Neural crest cell (in vitro differentiated cells): ENCODE measurements at places on chromosomes 2 and 18. TPM values are rescaled to one million over a fixed set of nuclear protein-coding genes. Genes with fewer than 3 reads are reported as not detected.
A peak's percentile ranks its signal among the peaks of the same experiment; 100 is the strongest.

- no peak for DNase-seq
Observed at GRCh38 chr2:239353692-239354091, 47.1 kb downstream of the HDAC4 start.

DNA sequence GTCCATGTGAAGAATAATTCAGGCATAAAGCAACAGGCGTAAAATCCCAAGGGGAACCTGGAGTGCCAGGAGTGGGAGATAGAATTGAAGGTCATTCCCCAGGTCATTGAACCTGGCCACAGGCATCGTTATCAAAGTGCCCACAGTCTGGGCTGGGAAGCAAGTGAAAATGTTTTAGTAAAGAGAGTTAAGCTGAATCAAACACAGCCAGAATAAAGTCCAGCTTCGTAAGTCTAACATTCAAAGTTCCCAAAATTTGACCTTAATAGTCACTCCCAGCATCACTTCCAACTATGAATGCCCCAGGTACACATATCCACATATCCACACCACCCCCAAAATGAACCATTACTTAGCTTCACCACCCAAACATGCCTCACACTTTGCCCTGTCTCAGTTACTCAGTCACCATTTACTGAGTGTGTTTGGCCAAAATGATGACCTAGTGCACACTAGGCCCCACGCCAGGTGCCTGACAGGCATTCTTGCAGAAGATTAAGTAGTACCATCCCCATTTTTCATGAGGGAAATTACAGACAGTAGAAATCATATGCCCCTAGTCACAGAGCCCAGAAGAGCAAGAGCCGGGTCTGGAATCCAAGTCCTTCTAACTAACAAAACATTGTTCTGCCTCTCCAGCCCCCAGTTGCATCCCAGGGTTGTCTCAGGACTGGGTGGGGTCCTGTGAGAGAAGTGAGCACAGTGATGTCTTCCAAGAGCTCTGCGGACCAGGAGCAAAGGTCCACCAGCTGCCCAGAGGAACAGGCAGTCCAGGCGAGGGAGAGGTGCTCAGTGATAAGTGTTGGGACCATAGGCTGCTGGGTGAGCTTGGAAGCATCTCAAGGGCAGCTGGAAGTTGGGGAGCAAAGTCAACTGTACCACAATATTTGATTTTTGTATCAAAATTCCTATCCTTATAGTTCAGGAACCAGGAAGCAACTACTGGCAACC is 65.2 kb upstream of the MYCN start:
- DNase-seq = no peak

DNA sequence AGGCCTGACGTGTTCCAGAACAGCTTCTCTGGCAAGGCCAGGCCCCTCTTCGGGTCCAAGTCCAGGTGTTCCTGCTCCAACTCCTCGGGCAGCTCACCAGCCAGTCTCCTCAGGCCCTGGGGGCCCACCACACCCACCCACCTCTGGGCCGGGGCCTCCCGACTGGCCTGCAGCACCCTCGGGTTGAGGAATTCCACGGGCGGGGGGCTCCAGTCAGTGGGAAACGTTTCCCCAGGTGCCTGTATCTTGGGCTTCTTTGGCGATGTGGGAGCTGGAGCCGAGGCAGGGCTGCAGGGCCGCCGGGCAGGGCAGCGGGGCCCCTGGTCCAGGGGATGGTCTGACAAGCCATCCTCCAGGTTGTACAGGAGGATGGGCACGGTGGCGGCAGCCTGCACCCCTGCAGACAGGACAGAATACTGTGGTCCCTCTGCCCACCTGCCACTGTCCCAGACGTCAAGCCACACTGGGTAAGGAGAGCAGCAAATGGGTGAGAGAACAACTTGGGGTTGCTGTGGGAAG is 14.4 kb downstream of the FAM178B start:
- no peak for DNase-seq

DNA sequence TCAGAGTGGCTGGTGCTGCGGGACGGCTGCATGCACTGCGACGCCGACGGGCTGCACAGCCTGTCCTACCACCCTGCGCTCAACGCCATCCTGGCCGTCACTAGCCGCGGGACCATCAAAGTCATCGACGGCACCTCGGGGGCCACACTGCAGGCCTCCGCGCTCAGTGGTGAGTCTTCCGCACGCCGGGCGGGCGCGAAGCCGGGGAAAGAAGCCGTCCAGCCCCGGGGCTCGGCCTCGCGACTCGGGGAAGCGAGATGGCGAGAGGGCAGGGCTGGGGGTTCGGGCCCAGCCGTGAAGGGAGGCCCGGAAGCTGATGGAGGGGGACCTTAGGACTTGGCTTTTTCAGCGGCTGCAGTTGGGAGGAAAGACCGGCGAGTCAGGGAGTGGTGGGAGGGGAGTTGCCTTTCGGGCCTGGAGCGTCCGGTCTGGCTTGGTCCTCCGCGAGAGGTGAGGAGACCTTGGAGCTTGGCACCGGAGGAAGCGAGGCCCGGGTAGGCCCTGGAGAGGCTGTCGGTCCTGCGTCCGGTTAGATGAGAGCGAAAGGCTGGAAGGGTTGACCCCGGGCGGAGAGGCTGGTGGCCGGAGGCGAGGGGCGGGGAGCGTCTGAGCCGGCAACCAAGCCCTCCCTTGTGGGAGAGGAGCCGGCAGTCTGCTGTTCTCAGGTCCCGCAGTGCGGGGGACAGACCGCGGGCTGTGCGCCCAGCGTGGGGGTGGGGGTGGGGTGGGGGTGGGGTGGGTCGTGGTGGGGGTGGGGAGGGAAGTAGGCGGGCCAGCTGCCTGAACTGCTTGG is 691 bp downstream of the BIRC6 start:
- DNase-seq = peak; percentile 29

GRCh38 chr18:48983793-48984437 is 33.1 kb upstream of the SMAD7 start:
- no peak for DNase-seq

DNA sequence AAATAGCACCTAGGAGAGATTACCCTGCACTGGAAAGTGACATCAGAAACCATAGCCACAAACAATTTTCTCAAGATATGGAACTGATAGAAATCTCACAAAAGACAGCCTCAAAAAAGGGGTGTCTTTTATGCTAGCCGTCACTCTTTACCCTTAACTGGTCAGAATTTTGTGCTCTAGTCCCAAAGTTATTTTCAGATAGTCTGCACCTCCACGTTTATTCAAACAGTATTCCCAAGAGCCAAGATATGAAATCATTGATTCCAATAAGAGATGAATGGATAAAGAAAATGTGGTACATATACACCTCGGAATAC is 23.5 kb upstream of the PMAIP1 start:
- DNase-seq = no peak

The MALT1 gene
- total RNA-seq = 17.4 and 17.6 TPM in 2 replicates

DNA sequence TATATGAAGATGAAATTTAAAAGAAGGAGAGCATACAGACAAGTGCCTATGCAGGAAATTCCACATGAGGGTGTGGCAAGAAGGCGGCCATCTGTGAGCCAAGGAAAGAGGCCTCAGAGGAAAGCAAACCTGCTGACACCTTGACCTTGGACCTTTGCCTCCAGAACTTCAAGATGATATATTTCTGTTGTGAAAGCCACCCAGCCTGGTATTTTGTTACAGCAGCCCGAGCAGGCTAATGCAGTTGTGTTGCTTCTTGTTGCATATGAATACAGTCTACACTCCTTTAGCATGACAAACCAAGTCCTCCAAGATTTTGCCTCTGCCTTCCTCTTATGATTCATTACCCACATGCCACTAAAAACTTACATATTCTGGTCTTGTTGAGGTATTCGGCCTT is 374.8 kb upstream of the TRIB2 start:
- no peak for DNase-seq

The CD28 gene
- not detected in 2 replicates for total RNA-seq

GRCh38 chr2:195711478-195711877 is 54.5 kb downstream of the SLC39A10 start:
- no peak for DNase-seq

The TBR1 gene
- total RNA-seq = 0.05 and 0.09 TPM in 2 replicates

The GRP gene
- not detected in 2 replicates for total RNA-seq

GRCh38 chr18:63005306-63005705 is 290.0 kb downstream of the PHLPP1 start:
- DNase-seq = no peak

DNA sequence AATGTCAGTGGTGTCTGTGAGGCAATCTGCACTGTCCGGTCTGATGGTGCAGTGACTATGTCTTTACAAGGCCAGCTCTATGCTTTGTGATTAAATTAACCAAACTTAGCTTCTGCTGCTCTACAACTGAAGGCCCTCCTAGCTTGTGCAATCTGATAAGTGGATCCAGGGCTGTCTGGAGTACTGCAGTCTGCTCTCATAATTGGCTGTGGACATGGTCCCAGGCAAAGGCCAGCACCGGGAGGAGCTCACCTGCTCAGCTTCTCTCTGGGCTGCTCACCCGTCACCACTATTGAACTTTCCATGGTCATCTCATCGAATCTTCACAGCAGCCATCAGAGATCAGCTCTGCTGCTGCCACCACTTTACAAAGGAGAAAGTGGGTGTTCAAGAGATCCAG is 13.0 kb upstream of the APCDD1 start:
- no peak for DNase-seq

DNA sequence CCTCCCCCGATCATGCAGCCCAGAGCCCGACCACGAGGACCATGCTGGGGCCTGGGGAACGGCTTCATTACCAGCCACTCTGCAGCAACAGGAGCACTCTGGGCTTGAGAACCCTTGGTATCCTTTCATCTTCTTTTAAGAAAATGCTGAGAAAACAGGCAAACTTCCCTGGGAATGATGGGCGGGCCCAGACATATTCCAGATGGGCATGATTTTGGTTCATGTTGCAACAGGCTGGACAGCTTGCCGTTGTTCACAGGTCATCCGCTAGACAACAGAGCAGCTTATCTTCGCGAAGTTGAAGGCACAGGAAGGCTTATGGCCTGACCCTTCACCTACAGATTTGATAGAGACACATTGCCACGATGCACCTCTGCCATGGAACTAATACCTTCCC is 121.0 kb downstream of the KLHL29 start:
- no peak for DNase-seq

DNA sequence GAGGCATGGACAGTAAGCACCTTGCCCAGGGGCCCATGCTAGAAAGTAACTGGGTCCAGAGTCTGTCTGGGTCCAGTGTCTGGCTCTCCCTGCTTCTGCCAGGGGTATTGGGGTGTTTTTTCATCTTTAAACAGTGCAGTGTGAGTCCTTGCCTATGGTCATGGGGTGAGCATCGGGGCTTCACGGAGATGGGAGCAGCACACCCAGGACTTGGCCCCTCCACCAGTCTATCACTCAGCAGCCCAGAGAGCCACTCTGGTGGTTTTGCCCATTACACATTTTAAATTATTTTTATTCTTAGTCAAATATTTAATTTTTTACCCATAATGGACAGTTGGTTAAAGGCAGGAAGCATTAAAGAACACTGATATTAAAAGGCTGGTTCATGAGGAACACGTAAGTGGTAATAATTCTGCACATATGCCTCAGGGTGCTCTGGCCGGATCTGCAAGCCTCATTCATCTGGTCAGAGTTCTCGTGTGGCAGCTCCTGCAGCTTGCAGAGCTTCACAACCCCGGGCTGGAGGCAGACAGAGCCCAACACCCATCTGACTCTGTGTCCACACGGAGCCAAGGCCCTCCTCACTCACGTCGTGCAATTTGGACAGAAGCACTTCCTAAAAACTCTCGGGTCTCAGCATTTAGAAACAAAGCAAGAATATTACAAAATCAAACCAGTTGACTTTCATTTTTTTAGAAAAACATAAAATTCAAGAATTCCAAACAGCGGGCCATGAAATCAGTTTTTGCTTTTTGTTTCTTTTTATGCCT is 204.1 kb downstream of the CTIF start:
- no peak for DNase-seq

The HOXD8 gene
- total RNA-seq = not detected in 2 replicates

The SFTPB gene
- total RNA-seq = not detected in 2 replicates

- no peak for DNase-seq
Observed at GRCh38 chr2:126703311-126703710, 47.4 kb downstream of the GYPC start.

DNA sequence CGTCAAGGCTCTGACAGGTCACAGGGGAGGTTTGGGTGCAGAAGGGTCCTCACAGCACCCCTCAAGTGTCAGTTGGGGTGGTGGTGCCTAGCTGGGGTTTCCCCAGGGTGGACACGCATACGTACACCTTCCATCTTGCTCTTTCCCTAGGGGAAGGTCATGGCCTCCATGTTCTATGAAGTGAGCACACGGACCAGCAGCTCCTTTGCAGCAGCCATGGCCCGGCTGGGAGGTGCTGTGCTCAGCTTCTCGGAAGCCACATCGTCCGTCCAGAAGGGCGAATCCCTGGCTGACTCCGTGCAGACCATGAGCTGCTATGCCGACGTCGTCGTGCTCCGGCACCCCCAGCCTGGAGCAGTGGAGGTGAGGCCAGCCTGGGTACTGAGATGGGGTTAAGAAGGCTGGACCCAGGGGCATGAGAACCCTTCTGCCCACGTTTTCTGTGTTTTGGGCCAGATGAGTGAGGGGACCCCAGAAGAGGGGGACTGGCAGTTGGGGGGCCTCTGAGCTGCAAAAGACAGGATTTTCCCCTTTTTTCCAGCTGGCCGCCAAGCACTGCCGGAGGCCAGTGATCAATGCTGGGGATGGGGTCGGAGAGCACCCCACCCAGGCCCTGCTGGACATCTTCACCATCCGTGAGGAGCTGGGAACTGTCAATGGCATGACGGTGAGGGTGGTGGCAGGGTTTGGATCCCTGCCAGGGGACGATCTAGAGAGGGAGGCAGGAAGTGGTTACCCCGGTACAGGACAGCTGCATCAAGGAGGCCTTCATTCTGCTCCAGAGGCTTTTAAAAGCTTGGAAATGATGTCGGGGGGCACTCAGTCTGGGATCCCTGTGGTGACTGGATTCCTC is 20.9 kb downstream of the SLC30A3 start:
- no peak for DNase-seq

DNA sequence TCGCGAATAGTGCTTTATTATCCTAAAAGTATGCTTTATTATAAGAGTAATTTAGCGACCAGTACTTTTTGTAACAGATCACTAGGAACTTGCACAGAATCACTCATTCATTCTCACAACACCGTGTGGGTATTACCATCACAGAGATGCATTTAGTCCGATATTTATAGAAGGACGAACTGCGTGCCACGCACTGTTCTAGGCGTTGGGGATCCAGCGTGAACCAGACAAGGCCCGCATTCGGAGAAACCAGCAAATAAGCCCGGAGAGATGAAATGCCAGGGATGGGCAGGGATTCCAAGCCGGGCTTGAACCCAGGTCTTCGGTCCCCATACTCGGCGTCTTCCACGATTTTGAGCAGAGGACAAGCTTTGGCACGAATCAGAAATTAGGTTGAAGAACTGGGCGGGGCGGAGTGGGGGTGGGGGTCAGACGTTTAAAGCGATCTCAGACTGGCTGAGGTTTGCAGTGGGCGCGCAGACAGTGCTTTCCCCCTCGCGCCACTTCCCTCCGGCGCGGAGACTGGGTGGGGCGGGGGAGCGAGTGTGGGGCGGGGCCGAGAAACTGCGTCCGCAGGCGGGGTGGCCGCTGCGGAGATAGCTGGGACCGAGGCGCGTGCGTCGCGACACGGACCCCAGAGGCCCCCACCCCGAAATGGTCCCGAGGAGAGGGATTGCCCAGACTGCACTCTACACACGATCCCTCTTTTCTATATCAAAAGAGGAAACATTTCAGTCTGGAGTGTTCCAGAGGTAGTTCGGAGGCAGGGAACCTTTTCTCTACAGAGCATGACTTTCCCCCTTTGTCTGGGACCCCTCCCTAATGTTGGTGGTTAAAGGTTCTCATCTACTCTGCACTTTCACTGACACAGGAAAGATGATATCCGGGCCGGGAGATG is 1.1 kb upstream of the CXCR4 start:
- DNase-seq = peak; percentile 51

The ABHD1 gene
- 0.47 and 0.82 TPM in 2 replicates for total RNA-seq
